Activated T-cell treated with anti-CD3 and anti-CD28 coated beads, Interleukin-2, amount 50 U/mL, for 72 hours (primary cell): ENCODE measurements at places on chromosomes 16 and 17.
A peak's percentile ranks its signal among the peaks of the same experiment; 100 is the strongest.

DNA sequence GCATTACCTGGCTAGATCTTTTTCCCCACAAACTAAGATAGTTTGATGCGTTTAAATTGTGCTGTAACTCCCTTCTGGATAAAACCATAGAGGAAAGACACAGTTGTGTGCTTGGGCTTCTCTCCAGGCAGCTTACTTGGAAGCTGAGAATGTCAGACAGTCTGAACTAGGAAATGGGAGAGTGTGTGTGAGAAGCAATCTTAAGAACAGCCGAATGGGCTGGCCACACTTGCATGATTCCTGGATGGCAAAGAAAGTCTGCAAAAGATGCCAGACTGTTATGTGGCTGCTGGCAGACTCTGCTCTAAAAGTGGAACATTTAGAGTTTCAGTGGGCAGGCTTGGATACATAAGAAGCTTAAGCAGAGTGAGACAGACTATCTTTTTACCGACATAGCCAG is 384.3 kb upstream of the PSMD7 start:
- no peak for DNase-seq

DNA sequence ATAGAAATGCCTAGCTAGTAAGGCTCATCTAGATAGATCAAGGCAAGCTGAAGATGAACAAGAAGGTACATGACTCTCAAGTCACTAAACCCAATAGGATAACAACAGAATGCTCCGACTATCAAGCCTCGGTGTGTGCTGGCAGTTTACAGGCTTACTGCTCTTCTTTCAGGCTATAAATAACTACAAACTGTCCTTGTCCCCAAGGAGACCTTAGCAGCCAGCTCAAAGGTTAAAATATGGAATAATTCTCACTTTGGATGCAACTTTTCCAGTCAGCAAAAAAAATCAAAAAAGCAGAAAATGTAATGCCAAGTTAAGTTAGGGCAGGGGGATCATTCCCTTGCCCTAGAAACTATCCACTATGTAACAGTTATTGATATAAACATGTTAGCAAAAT is 44.6 kb downstream of the SPOP start:
- DNase-seq = no peak

- DNase-seq = no peak
Measured at GRCh38 chr16:72073560-72074230, 10.7 kb downstream of the HPR start.

- DNase-seq = peak; percentile 87
Measured at GRCh38 chr16:84599521-84600202, 18.2 kb downstream of the COTL1 start.

GRCh38 chr17:32007463-32008298 is 498 bp downstream of the LRRC37B start:
- peak; percentile 54 for DNase-seq

DNA sequence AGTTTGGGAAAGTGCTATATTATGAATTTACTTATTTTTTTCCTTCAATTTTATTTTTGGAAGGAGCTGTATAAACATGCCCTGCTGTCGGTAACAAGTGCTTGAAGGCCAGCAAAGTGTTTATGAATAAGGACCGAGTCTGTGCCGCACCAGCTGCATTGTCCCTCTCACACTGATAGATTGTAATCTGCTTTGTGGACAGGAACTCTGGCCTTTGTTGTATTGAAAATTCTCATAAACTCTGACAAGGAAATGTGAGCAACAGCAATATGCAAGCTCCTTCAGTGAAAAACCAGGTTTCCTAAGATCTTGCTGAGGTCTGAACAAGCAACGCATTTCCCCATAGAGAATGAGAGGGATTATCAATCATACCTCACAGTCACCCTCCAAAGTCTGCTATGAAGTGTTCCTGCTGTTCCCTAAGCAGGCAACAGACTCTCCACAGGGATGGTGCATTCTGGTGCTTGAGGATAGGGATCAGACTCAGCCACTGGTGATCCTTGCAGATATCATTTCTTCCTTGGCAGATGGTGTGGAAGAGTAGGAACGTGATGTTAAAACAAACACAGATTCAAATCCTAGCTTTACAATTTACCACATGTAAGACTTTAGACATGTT is 109.6 kb downstream of the KCNJ2 start:
- no peak for DNase-seq

GRCh38 chr17:45893725-45894021 is 681 bp upstream of the MAPT start:
- no peak for DNase-seq

DNA sequence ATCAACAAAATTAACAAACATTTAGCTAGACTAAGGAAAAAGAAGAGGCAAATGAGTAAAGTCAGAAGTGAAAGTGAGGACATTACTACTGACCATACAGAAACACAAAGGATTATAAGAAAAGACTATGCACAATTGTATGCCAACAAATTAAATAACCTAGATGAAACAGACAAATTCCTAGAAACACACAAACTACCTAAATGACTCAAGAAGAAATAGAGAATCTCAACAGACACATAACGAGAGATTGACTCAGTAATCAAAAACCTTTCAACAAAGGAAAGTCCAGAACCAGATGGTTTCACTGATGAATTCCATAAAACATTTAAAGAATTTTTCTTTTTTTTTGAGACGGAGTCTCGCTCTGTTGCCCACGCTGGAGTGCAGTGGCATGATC is 35.7 kb upstream of the MYLK3 start:
- no peak for DNase-seq

DNA sequence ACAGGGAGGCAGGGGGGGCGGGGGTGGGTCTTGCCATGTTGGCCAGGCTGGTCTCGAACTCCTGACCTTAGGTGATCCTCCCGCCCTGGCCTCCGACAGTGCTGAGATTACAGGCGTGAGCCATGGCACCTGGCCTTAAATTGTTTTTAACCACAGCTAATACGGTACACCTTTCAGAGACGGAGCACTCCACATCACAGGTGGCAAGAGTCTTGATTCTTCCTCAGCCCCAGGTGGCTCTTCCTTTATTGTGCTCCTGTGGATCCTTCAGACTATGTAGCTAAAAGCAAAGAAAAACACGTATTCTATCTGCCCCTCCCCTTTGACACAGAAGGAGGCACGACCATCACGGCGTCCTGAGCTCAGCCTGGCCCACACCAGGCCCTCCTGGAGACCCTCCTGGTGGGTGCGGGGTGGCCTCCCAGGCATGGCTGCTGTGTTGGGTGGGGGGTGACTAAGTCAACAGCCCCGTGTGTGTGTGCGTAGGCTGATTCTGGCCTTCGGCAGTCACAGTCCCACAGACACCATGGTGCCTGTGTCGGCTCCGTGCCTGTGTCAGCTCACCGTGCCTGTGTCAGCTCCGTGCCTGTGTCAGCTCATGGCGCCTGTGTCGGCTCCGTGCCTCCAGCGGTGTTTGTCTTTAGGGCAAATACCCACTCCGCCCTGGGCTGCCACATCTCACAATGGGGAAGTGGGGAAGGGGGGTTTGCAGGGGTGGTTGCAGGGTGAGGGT is 10.8 kb upstream of the SECTM1 start:
- no peak for DNase-seq

DNA sequence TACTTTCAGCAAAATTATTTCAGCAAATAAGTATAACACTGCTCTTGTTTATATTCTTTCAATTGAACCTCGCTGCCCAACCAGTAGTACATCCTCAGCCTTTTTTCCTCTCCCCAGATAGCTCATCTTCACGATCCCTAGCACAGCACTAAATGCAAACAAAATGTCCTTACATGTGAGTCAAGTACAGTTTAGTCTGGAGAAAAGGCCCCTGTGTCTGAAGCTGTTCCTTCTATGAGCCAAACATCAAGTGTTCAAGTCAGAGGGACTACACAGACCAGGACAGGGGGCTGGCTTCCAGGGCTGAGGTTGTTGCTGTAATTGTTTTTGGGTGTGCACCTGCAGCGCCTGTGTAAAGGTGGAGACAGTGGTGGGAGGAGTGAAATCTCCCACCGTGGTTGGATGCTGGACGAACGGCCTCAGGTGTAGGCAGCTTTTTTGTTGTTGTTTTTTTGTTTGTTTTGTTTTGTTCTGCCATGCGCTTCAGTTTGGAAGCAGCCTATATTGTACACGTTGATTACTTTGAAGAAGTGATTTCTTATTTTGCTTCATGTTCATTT is 147.1 kb downstream of the PRKCA start:
- DNase-seq = no peak

DNA sequence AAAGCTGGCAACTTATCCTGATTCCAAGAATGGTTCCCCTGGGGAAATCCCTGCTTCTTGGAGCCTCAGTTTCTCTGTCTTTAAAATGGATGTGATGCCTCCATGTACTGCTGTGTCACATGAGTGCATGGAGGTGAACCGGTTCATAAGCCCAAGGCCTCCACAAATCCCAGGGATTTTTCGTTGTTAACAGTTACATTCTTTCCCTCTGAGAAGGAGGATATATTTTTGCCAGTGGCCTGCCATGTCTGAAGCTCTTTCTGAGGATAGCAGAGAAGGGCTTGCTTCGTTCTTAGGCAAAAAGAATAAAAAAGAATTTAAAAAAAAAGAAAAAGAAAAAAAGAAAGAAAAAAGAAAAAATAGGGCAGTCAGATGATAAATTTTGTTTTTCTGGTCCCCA is 52.2 kb upstream of the CIBAR2 start:
- no peak for DNase-seq

DNA sequence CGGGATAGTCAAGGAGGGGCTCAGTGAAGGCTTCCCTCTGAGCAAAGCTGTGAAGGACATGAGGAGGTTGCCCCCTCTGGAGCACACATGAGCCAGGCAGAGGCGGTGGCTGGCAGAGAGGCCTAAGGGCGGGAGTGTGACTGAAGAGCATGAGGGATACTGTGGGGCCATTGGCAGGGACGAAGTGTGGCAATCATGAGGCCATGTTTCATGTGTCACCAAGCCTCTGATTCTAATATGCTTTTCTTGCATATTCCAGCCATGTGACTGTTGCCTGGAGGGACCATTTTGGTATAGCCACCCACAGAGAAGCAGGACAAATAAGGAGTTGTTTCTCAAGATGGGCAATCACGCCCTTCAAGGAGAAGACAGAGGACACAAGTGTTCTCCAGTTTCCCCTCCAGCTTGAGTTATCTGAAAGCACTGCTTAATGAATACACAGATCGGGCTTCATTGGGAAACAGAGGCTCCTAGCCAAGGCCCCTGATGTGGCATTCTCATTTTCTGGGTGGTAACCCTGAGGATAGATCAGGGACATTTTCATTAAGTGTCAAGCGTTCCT is 68.0 kb downstream of the AKAP1 start:
- no peak for DNase-seq

GRCh38 chr17:68200689-68201417 is 47.0 kb upstream of the AMZ2 start:
- peak; percentile 87 for DNase-seq

DNA sequence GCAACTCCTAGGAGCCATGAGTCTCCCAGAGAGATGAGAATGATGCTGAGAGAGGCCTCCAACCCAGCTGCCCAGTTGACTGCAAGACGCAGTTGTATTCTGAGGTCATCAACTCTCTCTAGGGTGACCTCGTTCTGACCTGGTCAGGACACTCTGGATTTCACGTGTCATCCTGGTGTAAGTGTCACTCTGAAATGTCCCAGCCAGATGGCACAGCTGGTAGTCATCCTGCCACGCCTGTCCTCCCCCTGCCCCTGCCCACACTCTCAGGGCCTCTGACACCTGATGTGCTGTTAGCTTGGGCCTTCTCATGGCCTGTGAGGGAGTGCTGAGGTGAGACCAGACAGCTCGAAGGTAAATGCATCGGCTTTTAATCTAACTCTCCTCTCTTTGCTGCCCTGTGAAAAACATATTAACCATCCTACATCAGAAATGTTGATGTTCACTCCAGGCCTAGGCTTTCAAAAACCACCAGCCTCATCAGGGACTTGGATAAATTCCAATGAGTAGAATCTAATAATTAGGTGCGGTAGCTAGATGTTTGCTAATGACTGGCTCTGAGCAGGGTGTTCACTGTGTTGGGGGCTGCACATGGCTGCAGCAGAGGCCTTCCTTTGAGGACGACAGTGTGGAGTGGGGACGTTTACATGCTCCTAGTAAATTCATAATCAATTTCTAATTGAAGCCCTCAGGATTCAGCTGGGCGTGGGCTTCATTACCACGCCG is 13.8 kb downstream of the MLYCD start:
- DNase-seq = no peak

GRCh38 chr17:31320791-31321190 is 631 bp downstream of the EVI2A start:
- DNase-seq = no peak

GRCh38 chr17:47225436-47225858 is 16.3 kb downstream of the MYL4 start:
- DNase-seq = no peak

- no peak for DNase-seq
Measured at GRCh38 chr16:14148569-14148968, 77.5 kb downstream of the MRTFB start.

- no peak for DNase-seq
Measured at GRCh38 chr16:89737341-89738071, 16.2 kb downstream of the ZNF276 start.

GRCh38 chr16:55179852-55180585 is 144.0 kb upstream of the IRX6 start:
- no peak for DNase-seq

GRCh38 chr16:57166951-57167350 is 18.9 kb downstream of the PSME3IP1 start:
- no peak for DNase-seq

DNA sequence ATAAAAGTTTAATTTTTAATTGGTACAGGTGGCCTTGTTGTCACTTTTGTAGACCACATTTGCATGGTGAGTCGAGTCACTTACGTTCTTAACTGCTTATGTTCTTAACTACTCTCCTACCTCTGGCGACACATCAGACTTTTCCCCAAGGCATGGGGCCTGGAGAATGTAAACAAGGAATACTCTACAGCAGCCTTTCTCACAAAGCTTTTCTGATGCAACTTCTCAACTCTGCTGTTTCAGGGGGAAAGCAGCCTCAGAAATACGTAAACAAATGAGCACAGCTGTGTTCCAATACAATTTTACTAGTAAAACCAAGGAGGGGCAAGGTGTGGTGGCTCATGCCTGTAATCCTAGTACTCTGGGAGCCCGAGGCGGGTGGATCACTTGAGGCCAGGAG is 6.9 kb downstream of the KARS1 start:
- DNase-seq = no peak
